ENCODE measurements at places on chromosomes 2 and 18.

- no peak for DNase-seq
Measured at GRCh38 chr2:215489288-215489848, 53.5 kb upstream of the FN1 start.

GRCh38 chr2:99382143-99382542 lies 45.0 kb downstream of the EIF5B start:
- DNase-seq: no peak

DNA sequence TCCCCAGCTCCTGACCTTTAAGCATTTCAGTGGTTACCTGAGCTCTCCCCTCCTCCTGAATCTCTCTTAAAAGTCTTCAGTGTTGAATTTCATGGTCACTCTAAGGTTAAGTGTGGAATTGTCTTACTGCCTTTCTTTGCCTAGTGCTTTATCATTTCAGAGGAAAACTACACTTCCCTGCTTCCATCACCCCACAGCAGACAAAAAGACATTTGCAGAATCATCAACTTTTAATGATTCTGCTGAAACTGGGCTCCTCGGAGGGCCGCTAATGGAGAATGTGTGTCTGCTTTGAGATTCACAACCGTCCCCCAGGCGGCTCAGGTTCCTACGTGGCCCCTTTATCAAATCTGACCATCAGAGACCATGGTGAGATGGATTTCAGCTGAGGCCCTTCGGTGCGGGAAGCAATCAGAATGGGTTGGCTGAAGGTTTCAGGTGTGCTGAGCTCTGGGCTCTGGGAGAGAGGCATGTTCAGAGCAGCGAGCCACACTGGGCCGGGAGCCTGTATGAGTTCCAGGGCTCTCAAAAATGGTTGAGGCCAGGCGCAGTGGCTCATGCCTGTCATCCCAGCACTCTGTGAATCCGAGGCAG lies 41.9 kb upstream of the TBC1D8 start:
- no peak for DNase-seq

DNA sequence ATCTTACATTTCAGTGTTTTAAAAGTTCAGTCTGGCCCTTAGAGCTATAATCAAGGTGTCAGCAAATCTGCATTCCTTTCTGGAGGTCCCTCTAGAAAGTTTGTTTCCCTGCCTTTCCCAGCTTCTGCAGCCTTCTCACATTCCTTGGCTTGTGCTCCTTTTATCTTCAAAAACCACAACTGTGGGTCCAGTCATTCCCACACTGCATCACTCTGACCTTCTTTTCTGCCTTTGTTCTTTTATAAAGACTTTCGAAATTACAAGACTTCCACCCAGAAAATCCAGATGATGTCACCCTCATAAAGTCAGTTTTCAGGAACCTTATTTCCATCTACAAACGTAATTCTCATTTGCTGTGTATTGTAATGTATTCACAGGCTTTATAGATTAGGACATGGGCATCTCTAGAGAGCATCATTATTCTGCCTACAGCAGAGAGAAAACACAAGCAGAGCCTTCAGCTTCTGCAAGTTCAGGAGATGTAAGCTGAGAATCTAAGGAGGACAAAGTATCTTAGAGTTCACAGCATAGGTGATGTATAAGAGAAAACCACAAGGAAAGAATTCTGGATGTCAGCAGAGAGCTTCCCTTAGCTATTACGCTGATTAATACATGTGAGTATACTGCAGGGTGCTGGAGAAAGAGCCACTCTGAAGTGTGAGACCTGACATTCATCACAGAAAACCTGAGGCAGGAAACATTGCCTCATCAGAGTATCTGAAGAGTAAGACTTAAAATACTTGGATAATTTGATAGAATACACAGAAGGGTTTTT lies 1100.2 kb downstream of the CBLN2 start:
- DNase-seq: no peak

DNA sequence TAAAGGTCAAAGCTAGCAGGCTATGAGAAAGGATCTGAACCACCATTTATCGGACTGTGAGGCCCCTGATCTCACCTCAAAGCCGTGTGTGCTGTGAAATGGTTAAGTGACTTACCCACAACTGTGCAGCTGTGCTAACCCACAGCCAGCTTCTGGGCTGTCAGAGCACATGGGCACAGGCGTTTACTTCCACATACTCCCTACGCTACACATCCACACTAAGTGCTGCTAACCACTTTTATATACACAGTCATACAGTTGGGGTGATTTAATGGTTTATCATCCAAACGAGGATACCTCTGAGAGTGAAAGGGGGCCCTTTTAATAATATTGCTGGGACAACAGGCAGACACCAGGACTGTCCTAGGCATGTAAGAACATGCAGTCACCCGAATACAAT lies 37.3 kb downstream of the CYRIA start:
- no peak for DNase-seq

DNA sequence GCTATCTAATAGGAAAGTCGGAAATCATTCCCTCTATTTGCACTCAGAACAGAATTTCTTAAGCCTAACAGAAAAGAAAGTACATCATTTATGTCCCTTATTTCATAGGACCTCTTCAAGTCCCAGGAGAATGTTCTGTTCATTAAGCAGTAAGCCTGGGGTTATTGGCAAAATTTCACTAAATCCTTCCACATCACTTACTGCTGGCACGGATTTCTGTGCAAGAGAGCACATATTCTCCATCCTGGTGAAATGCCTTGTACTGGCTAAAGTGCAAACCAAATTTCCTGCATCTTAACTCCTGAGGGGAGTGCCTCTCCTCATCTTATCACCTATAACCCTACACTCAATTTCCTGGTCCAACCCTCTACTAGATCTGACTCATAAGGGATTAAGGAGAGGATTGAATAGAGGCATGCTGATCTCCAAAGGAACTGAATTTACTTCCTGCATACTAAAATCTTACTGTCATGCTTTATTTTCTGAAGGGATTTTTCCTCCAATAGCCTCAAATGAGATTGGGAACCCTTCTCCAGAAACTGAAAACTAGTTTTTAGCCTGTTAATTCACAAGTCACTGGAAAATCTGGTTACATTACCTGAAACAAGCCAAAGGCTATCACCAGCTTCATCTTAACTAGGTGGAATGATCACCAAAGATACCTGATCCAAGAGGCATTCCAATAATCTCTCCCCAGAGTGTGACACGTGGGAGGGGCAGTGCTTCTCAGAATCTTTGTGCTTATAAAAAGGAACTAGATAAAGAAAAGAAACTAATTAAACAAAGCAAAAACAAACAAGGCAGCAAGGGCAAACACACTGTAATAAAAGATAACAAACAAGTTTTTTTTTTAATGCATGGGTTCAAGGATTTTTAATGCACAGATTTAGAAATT lies 311.1 kb downstream of the NR4A2 start:
- no peak for DNase-seq

- peak; percentile 56 for DNase-seq
Measured at GRCh38 chr2:231530099-231531011, at the start of gene NMUR1. Gene NMUR1 (minus strand): TSS chr2:231530445. CDS start chr2:231530361, 84 bp downstream.

DNA sequence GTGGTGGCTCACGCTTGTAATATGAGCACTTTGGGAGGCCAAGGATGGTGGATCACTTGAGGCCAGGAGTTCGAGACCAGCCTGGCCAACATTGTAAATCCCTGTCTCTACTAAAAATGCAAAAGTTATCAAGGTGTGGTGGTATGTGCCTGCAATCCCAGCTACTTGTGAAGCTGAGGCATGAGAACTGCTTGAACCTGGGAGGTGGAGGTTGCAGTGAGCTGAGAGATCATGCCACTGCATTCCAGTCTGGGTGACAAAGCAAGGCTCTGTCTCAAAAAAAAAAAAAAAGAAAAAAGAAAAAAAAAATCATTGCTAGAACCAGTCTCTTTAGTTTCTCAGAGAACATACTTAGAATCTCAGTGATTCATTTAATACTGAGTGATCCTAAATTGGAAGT lies 217.1 kb downstream of the DYM start:
- no peak for DNase-seq

DNA sequence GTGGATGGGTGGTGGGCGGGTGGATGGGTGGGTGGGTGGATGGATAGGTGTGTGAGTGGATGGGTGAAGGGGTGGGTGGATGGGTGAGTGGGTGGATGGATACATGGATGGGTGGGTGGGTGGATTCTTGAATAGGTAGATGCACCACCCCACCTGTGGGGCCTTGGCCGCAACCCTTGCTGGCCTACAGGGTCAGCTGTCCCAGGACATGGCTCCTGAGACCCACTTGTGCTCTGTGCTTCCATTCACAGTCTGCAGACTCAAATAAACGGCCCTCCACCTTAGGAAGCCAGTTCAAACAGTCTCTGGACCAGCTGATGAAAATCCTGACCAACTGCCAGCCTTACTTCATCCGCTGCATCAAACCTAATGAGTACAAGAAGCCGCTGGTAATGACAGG lies 54.4 kb downstream of the MYO7B start:
- no peak for DNase-seq

- DNase-seq: no peak
Measured at GRCh38 chr2:173407176-173407575, 52.5 kb downstream of the CDCA7 start.

- no peak for DNase-seq
Measured at GRCh38 chr2:208034503-208035140, 9.3 kb upstream of the PLEKHM3 start.

- no peak for DNase-seq
Measured at GRCh38 chr2:236167297-236168109, 683 bp downstream of the GBX2 start.

DNA sequence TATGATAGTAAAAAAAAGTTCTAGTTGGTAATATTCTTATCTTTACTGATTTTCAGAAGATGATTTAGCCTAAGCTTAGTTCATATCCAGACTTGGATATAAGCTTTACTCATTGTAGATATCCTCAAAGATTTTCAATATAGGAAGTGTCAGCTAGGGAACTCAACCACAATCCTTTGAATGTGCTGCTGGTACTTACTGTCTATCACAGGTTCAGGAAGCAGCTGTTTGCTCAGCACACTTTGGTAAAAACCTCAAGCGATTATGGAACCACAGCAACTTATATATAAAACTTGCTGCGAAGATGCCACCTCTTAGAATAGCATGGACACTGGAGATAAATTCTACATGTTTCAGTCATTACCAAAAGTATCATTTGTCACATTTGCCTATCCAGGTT lies 60.1 kb upstream of the TNFRSF11A start:
- DNase-seq: no peak

DNA sequence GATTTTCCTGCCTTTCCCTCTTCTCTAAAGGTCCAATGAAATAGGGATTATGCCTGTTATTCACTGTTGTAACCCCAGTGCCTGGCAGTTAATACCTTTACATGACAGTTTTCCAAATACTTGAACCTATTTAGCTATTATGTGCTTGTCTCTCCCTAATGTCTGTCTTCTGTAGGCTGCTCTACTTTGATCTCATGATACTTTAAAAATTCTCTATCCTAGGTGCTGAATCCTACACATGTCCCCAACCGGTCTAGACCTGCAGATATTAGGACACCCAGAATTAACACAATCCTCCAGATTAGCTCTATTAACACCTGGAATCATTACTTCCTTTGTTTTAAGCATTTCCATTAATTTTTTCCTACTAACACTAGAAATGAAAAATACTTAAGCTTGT lies 7.3 kb downstream of the CEBPZ start:
- DNase-seq: no peak

GRCh38 chr18:34841891-34842290 lies 131.8 kb downstream of the DTNA start:
- no peak for DNase-seq

DNA sequence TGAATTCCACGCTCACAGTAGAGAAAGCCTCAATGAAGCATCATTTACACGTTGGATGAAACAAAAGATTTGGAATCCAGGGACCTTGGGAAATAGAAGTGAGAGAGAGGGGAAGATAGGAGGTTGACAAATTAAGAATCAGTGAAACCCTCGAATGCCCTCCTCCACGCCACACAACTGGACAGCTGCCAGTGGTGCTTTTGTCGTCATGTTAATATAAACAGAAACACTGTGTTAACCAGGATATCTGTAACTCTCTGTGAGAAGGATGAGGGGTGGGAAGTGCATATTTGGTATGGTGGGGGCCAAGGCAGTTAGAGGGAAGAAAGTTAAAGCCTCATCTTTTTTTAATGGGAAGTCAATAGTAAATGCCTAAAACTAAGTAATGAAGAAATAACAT lies 108.7 kb downstream of the GFPT1 start:
- DNase-seq: no peak

DNA sequence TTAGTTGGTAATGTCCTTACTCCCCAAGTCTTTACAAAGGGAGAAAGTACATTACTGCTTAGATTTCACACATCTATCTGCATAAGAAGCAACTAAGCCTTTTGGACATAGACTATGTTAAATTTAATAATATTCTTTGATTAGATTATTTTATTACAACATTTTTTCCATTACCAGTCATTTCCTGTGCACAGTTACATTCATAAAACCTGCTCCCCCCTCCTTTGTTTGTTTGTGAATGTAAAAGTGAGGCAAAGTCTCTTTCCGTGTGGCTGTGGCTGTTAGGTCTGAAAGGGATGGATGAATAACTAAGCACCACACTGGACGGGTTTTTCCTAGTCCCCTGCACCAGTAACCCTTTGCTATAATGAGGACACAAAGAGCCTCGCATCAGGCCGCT lies 9.6 kb downstream of the PTGR3 start:
- no peak for DNase-seq

- no peak for DNase-seq
Measured at GRCh38 chr2:72378753-72379348, 231.2 kb upstream of the CYP26B1 start.

DNA sequence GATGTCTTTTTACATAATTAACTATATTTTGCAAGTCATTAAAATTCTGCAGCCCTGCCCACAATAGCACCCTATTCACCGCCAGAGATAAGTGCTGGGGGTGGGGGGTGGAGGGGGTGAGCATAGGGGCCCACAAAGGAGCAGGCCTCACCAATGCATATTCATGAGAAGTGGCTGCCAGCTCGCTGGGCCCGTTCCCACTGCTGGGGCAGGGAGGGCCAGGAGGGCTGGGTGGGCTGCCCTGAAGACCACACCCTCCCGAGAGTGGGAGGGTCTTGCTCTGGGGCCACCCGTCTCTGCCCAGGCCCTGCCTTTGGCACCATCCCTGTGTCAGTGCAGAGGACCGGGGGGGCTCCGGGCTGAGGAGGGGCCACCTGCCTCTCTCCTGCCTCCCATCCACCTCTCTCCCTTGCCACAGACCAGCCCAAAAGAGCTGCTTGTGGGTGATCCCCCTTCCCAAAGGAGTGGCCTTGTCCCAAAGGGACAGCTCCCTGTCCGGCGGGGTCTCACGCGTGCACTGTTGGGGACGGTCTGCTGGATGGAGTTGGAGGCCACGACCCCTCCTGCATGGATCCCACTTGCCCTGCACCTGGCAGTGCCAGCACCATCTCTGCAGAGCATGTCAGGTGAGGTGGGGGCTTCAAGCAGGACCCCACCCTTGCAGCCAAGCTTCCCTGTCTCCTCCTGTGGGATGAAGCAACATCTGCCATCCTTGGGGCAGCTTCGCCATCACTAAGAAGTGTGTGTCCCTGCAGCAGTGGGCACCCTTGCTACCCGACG lies 138.8 kb upstream of the GPC1 start:
- DNase-seq: no peak

DNA sequence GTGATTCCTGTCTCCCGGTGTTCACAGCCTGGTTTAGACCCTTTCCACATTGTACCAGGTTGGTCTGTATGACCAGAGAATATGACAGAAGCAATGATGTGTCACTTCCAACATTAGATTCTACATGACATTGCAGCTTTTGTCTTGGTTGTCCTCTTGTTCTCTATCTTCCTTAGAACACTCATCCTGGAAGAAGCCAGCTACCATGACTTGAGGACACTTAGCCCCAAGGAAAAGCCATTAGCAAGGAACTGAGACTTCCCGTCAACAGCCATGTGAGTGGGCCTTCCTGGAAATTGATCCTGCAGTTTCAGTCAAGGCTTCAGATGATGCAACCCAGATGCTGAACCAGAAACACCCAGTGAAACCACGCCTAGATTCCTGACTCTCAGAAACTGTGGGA lies 143.3 kb downstream of the MREG start:
- DNase-seq: no peak

- DNase-seq: no peak
Measured at GRCh38 chr2:55033076-55033742, 17.0 kb downstream of the RTN4 start.

Measured in stimulated activated CD8-positive, alpha-beta memory T cell treated with anti-CD3 and anti-CD28 coated beads, Interleukin-4, amount 100 ng/mL, for 1 hour (primary cell).